T-helper 9 cell (primary cell): ENCODE measurements at places on chromosomes 3 and 15.

- DNase-seq, result no peak
Measured at GRCh38 chr3:177554895-177555759, 357.8 kb upstream of the TBL1XR1 start.

DNA sequence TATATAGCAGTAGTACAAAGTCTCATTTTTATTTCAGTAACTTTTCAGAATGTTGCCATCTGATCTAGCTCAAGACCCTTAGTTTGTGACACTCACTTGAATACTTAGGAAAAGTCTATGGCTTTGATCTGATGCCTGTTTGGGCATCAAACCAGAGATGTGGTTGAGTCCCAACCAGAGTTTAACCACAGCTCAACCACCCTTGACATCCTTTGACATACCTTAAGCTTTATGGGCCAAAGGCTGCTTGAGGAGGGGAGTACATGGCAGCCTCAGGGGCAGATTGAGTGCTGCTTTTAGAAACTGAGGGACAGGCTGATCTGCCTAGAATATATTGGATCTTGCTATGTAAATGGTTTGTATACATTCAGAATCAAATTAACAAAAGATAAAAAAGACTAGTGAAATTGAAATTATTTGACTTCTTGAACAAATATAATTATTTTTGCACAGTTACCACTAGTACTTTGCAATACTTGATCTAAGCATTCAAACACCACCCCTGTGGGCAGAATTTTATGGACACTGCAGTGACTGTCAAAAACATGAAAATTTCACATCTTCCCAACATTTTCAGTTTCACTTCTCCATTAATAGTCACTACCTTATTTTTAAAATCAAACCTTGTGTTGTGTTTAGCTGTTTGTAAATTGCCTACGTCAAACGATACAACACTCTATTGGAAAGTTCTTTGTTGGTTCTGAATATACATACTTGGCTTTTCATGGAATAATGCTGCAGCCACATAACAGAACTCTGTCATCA lies 199.8 kb downstream of the UBE2E2 start:
- no peak for DNase-seq

GRCh38 chr3:60160822-60161748 lies 1090.2 kb downstream of the FHIT start:
- no peak for DNase-seq

DNA sequence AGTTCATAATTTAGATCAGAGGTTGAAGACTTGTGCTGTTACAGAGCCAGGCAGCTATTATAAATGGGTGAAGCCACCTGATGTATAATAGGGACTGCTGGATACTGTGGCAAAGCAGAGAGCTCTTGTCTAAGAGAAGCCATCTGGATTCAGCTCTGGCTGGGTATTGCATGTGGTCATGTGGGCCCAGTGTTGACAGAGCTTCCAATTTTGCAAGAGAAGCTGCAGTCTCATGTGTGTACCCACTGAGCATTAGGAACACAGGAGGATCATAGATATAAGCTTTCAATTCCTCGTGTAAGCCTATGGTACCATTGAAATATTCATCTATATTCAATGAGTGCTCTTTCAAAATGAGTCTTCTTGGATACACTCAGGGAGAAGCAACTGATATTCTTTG lies 303.9 kb upstream of the SLCO3A1 start:
- no peak for DNase-seq

GRCh38 chr3:129327510-129327909 lies 48.8 kb downstream of the HMCES start:
- DNase-seq, result no peak

- no peak for DNase-seq
Measured at GRCh38 chr3:126837773-126838172, 133.7 kb downstream of the CHCHD6 start.

DNA sequence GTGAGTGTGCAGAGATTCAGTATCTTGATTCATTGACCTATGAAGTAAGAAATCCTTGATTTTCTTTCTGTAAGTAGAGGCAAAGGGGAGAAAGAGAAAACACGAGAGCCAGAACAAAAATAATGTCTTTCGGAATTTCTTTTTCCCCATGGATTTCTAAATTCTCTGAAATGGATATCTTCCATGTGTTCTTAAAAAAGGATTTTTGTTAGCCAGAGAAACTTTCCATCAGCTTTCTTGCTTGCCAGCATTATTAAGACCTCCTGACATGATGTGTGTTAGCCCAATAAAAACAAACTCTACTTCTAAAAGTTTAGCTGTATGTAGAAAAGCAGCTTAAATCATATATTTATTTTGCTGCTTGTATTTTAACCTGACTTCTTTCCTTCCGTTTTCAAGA lies 122.3 kb upstream of the AADACL2 start:
- no peak for DNase-seq

DNA sequence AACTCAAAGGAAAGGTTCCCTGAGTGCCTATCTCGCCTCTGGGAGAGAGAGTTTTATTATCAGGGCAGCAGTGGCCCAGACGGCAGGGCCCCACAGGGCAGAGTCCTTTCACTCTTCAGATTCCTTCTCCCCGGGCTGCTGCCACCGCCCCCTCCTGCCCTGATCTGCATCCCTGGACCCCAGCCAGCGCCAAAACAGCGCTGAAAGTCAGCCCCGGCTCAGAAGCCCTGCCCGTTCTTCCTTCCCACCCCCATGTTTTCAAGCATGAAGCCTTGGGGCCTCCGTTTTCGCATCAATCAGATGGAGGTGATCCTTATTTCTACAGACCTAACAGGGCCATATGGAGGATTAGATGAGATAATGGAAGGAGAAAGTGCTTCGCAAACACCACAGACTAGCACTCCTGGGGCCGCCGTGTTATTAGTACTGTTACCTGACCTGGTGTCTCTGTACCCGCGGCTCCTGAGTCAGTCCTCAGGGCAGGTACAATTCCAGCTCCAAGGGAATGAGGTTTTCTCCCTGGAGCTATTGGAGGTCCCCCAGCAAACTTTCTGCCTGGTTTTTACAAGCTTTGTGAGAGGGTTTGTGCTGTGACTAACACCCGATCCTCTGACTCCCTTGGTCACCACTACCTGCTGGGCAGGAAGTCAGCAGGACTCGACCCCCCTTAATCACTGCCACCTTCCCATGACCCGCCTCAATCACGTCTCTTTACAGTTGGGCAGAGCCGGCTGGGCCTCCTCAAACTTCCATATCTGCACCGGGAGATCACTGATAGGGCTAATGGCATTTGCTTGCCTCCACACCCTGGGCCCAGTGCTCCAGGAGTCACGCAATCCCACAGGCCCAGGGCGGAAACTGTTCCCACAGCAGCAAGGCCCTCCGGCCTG lies 39.5 kb upstream of the TSEN2 start:
- DNase-seq, result no peak

GRCh38 chr15:87633525-87633924 lies 623.0 kb downstream of the NTRK3 start:
- DNase-seq, result no peak

GRCh38 chr15:70262591-70263274 lies 165.0 kb upstream of the TLE3 start:
- DNase-seq, result no peak

GRCh38 chr3:114566162-114566755 lies 272.4 kb downstream of the TIGIT start:
- no peak for DNase-seq

GRCh38 chr3:186871403-186871924 lies 29.0 kb downstream of the ADIPOQ start:
- no peak for DNase-seq

DNA sequence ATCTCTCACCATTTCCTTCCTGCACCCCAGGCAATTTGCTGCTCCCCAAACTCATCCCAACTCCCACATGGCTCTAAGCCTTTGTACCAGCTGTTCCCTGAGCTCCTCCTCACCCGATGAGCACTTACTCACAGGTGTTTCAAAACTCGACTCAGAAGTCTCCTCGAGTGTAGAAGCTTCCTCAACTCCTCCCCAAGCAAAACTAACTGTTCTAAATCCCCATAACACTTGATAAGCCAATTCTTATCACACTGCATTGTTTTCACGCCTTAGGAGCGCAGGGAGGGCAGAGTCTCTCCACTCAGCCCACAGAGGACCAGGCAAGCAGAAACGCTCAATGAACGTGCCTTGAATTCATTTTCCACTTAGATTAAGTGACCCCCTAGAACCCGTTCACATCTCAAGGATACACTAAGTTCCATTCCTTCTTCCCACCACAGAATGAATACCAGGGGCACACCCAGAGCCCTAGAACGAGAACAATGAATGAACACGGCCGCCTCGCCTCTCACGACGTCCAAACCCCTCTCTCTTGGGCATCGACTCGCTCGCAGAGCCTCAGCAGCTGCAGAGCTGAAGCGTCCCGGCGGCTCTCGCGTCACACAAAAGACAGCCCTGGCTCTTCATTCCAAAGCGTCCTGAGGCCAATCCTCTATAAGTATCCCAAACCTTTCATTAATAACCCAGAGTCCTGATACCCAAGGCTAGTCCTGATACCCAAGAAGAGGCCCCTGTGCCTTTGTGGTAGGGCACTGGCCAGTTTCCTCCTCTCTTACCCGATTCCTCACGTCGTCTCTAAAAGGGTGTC lies 1.1 kb downstream of the RAF1 start:
- peak; percentile 11 for DNase-seq
